ENCODE measurements at places on chromosomes 4 and X.

DNA sequence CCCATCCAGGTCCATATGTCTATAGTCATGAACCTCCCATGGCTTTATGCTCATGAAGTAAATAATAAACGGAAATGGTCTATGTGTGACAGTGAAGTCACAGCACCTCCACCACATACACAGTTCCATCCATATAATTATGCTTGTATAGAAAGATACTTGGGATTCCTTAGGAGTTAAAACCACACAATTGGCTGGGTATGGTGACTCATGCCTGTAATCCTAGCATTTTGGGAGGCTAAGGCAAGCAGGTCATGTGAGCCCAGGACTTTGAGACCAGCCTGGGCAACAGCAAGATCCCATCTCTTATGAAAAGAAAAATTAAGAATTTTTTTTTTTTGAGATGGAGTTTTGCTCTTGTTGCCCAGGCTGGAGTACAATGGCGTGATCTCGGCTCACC lies 55.6 kb upstream of the RBM47 start:
- DNase-seq: no peak

GRCh38 chr4:83071116-83071515 lies 36.1 kb downstream of the COPS4 start:
- DNase-seq: no peak

DNA sequence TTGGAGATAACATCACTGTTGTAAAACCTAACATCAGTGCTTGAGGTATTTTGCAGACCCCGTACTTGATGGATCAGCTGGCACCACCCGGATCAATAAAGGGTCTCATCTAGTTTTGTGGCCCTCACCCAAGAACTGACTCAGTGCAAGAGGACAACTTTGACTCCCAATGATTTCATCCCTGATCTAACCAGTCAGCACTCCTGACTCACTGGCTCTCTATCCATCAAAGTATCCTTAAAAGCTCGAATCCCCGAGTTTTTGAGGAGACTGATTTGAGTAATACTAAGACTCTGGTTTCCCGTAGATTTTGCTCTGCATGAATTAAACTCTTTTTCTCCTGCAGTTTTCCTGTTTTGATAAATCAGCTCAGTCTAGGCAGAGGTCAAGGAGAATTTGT lies 2498.1 kb downstream of the PCDH7 start:
- no peak for DNase-seq

DNA sequence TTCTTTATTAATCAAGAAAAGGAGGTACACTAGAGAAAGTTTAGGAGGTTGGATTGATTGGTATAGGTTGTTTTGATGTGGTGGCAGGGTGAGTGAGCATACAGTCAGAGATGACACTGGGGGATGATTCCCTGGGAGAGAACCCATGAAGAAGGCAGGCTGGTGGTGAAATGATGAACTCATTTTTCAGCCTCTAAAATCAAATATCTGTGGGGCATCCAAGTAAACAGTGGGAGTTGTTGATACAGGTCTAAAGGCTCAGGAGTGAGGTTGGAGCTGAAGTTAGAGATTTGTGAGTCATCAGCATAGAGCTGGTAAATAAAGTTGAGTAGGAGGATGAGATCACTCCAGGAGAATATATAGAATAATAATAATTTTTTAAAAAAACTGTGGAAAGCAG lies 10.0 kb upstream of the AP1S2 start:
- no peak for DNase-seq

GRCh38 chr4:106136777-106137331 lies 179.2 kb downstream of the TBCK start:
- DNase-seq: no peak

- DNase-seq: no peak
These were observed 138.9 kb upstream of the ITM2A start for GRCh38 chrX:79506001-79506400.

DNA sequence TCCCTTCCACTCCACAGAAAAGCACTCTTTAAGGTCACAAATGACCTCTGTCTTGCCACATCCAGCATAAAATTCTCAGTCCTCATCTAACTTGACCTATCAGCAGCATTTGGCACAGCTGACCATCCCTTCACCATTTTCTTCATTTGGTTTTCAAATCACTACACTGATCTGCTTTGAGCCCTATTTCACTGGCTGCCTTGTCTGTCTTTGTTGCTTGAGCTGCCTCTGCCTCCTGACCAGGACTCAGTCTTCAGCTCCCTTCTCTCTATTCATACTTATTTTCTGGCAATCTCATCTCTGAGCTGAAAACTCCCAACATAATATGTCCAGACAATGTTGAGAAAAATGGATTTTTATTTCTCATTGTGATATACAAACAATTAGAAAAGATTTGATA lies 27.7 kb upstream of the PDE5A start:
- no peak for DNase-seq

GRCh38 chr4:53688186-53688790 lies 97.0 kb upstream of the LNX1 start:
- DNase-seq: peak; percentile 3

- DNase-seq: no peak
These were observed 335.2 kb downstream of the PCDH10 start for GRCh38 chr4:133484287-133484686.

DNA sequence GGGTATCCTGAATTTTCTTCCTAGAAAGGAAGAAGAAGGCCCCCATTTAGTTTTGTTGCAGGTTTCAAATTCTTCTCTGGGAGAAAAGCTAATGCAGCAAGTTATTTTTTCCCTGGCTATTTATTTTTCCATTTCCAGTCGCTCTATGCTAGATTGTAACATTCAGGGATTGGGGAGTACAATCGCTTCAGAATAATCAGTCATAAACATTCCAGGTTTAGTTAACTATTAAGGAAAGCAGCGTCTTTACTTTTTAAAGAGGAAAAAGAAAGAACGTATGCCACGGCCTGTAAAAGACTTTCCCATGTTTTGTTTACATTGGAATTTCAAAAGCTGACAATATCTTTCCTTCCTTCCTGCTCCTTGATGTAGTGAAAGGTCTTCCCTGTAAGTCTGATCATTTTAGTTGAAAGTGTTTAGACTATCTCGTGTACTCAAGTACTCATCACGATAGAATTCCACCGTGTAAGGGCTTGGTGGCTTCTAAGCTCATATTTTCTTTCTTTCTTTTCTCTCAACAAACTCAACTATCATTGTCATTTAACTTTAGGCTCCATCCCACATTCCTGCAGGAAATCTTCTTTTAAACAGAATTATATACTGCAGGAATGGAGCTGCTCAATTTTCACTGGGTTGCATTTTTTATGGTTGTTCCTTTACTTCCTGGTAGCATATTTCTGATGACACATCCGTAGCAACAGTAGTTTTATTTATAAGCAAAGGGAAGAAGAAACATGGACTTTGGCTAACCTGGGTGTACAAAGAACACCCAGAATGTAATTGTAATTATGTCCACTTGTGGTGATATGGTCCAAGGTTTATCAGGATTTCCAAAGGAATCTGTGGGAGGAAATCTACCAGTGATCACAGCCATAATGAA lies 213.1 kb upstream of the FAT1 start:
- no peak for DNase-seq

DNA sequence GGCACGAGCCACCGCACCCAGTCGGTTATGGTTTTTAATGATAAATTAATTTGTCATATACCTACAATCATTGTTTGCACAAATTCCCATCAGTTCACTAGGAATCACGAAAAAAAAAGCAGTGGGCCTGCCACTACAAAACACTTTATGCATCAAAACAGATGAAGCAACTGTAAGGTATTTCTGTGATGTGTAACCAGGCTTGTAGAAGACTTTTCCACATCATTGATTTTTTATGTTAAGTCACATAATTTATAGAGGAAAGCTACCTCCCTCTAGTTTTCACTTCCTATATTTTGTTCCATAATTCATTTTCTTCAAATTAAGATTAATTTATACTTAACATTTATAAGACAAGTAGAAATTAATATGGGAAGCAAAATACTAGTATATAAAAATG lies 6.7 kb upstream of the FAM200B start:
- no peak for DNase-seq

GRCh38 chr4:81634766-81635549 lies 163.3 kb upstream of the RASGEF1B start:
- no peak for DNase-seq

DNA sequence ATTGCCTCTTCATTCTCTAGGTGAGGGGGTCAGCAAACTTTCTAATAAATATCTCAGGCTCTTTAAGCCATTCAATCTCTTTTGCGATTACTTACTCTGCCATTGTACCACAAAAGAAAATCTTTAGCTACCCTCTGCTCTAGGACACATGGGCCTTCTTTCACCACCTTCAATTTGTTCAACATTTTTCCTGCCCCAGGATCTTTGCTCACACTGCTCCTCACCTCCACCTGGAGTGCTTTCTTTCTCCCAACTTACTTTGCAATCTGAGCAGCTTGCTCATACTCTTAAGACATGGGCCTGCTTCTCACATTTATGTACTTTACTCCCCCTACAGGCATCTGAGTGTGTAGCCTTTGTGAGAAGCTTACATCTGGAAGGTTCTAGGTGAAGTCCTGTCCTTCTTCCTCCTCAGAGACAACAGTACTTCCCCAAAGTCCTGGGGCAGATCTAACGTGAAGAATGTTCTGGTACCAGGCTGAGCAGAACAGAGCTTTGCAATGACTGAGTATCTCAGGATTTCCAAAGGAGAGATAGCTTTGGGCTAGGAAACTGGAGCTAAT lies 55.0 kb upstream of the PRDM5 start:
- peak; percentile 15 for DNase-seq

GRCh38 chrX:103584596-103584995 lies 719 bp upstream of the TCEAL4 start:
- DNase-seq: peak; percentile 19

DNA sequence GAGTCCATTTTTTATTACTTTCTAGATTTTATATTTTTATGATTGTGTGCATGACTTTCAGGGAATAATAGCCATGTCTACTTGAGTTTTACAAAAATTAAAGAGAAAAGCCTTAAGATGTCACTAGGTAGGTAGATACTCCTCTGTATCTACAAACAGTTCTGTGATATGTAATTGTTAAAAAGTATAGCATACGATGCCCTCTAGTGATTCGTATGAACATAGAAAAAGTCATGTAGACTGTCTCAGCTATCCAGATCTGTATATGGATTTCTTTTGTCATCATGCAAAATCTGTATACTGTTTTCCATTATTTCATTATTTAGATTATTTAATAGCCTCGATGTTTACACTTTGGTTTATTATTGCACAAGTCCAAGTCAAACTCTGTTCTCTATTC lies 856.6 kb downstream of the CENPC start:
- DNase-seq: peak; percentile 2

Measured in SK-N-SH (cell line).